ENCODE measurements at places on chromosomes 16 and 17. TPM values are rescaled to one million over a fixed set of nuclear protein-coding genes. Genes with fewer than 3 reads are reported as not detected.

DNA sequence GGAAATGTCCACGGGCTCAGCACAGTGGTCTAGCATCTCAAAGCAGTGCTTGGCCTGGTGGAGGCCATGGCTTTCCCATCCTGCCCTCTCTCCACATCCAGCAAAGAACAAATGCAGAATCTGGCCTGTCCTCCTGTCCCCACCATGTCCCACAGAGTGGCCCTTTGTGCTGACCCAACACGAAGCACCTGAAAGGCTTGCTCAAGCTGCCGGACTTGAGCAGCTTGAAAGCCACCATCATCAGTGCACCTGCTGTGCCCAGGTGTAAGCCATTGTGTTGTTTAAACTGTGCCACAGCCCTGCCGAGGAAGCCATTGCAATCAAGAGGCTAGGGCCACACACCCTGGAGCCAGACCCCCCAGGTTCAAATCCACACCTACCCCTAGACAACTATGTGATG lies 115.5 kb downstream of the SOCS1 start:
- no peak for DNase-seq

TSNAXIP1 gene
- total RNA-seq, result 3.9 TPM

DNA sequence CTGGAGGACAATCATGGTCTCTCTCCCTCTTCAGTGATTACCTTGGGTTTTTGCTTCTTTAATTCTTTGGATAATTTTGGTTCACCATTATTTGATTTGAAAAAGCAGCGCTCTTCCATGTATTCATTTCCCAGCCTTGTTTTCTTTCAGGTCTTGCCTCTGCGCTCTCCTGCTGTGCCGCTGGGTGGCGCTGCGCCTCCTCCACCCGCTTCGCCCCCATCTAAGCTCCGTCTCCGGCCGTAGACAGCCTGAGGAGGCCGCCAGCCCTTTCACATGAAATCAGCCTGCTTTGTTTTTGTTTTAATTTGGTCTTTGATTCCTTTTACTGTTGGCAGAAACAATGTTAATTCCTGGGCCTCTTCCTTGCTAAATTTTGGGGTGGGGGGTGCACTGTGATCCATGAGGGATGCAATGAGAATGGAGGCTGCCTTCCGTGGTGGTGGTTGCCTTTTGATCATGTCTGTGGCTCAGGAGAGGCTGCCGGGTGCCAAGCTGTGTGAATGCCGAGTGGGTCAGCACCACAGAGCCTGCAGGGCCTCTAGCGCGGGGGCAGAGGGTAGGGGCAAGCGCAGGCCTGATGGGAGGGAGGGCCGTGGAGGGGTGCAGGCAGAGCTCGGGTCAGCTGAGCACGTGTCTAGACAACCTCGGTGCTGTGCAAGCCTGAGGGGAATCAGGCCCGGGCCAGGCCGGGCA lies 64.1 kb downstream of the PLD6 start:
- peak; percentile 39 for DNase-seq

DNA sequence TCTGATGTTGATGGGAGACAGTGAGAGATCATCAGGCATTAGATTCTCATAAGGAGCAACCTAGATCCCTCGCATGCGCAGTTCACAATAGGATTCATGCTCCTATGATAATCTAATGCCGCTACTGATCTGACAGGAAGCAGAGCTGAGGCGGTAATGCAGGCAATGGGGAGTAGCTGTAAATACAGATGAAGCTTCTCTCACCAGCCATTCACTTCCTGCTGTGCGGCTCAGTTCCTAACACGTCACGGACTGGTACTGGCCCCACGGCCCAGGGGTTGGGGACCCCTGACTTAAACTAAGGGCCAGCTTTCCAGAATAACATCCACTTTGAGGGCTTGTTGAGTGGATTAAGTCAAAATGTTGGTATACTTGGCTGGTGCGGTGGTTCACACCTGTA lies 2.6 kb upstream of the TMEM219 start:
- no peak for DNase-seq

- no peak for DNase-seq
Observed at GRCh38 chr16:4317532-4318450, 1.9 kb downstream of the GLIS2 start.

- DNase-seq, result no peak
Observed at GRCh38 chr16:65570261-65570660, 448.4 kb upstream of the CDH11 start.

GRCh38 chr16:81251871-81252270 lies 13.4 kb downstream of the BCO1 start:
- DNase-seq, result no peak

DNA sequence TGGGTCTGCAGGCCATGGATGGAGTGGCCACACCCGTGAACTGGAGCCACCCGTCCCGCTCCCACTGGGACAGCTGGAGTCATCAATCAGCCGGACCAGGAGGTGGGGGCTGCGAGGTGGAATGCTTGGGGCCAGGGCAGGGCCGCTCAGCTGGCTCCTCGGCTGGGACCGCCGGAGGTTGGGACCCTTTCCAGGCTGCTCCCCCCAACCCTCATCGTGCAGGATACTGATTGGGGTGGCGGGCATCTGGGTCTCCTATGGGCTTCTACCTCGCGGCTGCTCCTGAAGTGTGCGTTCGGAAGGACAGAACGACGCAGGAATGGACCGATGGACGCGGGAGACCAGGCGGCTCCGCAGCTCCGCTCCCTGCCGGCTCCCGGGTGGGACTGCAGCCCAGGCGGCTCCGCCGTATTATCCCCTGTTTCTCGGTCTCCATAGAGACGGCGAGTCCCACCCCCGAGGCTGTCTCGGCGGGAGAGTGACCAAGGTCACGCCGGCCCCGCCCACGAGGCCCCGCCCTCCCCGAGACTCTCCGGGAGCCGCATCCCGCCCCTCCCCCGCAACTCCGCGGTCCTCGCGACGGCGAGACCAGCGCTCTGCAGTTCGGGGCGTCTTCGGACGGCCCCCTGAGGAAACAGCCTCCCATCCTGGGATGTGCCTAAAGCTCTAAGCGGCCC lies at the start of gene TPPP3:
Gene TPPP3, minus strand, starts transcription at position 388 of the 677 bp plus-strand sequence. CDS start 2,387 bp downstream, outside the sequence.
- DNase-seq, result peak; percentile 78

TMC8 gene
- total RNA-seq, result 8.8 TPM

- DNase-seq, result no peak
Observed at GRCh38 chr17:80364091-80364691, 50.8 kb upstream of the ENDOV start.

DNA sequence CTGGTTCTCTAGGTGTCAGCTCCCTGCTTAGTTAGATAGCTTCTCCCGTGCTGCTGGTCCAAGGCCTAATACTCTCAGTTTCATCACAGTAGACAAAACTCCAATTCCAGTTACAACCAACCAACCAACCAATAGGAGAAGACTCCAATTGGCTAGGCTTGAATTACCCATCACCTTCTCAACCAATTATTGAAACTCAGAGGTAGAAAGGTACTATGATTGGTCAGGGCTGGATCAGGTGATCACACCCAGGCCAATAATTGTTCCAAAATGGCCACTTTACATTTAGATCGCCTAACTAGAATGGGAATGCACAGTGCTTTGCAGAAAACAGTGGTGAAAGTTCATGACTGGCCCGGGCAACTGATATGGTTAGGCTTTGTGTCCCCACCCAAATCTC lies 49.5 kb upstream of the CRHR1 start:
- DNase-seq, result no peak

DNA sequence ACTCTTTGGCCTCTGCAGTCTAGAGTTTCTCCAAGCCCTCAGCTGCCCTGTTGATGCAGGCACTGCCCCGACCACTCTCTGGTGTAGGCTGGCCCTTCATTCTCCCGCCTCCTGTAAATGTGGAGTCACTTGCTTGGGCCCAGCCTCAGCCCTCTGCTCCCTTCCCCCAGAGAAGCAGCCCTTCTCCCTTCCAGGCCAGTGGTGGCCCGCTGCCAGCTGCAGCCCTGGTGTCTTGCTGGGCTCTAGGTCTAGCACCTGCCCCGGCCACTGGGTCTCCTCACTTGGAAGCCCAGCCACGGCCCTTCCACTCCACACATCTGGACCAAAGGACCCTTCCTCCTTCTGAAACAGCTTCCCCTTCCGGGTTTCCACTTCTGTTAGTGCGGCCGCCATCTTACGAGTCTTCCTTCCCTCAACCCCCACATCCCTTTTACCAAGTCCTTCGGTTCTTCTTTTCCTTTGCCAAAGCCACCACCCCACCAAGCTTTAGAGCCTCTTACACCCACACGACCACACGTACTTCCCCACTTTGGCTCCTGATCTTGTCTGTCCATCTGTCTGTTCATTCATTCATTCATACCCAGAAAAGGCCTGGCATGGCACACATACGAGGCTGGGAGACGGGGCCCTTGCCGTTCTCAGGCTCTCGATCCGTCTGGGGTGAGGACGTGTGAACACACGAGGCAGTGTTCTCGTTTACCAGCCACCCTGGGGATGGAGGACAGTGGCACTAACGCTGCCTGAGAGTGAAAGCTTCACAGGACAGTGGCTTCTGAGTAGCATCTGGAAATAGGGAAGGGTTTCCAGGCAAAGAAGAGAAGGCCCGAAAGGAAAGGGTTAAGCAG lies 68.0 kb downstream of the ABR start:
- no peak for DNase-seq

- DNase-seq, result no peak
Observed at GRCh38 chr17:10251212-10251948, 53.0 kb upstream of the GAS7 start.

PIK3R5 gene
- 12.3 TPM for total RNA-seq

DNA sequence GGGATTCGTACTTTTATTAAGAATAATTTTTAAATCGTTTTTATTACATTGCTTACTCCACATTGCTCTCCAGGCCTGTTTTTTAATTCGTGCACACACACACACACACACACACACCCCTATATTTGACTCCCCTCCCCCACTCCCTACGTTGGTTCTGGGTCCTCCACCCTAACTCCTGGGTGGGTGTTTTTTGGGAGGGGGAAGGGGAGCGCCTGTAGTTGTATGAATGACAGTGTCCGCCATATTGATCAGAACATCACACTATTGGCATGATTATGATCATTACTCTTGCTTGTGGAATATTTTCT lies 1.3 kb downstream of the GNAO1 start:
- DNase-seq, result no peak

DNA sequence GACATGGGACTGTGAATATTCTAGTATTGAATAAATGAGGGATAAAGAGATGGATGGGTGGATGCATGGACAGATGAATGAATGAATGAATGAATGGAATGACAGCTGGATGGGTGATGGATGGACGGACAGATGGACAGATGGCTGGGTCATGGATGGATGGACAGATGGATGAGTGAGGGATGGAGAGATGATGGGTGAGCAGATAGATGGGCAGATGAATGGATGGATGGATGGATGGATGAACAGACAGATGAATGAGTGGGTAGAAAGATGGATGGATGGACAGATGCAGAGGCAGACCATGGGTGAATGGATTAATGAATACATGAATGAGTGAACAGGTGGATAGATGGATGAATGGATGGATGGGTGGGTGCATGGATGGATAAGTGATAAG lies 96.7 kb downstream of the MYH11 start:
- DNase-seq, result no peak

DNA sequence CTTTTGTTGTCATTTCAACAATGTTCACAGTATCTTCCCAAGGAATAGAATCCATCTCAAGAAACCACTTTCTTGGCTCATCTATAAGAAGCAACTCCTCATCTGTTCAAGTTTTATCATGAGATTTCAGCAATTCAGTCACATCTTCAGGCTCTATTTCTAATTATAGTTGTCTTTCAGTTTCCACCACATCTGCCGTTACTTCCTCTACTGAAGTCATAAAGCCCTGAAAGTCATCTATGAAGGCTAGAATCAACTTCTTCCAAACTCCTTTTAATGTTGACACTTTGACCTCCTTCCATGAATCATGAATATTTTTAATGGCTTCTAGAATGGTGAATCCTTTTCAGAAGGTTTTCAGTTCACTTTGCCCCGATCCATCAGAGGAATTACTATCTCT lies 102.1 kb downstream of the CDH13 start:
- no peak for DNase-seq

TEKT5 gene
- total RNA-seq, result not detected

CRYBA1 gene
- not detected for total RNA-seq

DNA sequence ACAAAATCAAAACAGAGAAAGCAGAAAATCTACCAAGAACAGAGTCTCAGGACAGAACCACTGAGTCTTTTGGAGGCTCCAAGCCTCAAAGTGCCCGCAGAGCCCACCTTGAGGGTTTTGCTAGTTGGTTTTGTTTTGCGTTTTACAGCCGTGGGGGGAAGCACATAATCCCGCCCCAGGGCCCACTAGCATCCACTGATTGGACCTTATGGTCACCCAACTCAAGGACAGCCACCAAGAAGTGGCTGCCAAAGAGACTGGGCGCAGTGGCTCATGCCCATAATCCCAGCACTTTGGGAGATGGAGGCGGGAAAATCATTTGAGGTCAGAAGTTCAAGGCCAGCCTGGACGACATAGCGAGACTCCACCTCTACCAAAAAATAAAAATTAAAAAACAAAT lies 9.9 kb downstream of the ALOX15B start:
- peak; percentile 33 for DNase-seq

KRT9 gene
- total RNA-seq, result not detected

DNA sequence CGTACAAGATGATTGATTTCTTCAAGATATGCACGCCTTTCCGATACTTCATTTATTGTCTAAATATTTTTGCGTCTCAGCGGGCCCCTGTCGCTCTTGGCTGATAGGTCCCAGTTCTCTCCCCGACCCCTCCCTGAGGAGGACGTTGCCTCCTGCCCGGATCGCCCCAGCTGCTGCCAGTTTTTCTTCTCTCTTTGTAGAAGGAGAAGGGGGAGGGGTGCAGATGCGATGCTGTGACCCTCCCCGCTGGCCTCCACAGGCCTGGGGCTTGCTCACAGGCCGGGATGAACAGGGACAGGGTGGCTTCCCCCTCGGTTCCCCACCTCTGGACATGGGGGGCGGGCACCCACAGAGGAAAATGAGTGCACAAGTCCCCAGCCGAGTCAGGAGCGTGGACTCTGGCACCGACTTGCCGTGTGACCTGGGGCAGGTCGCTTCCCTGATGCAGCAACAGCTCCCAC lies 53.6 kb upstream of the ZC3H18 start:
- no peak for DNase-seq

DNA sequence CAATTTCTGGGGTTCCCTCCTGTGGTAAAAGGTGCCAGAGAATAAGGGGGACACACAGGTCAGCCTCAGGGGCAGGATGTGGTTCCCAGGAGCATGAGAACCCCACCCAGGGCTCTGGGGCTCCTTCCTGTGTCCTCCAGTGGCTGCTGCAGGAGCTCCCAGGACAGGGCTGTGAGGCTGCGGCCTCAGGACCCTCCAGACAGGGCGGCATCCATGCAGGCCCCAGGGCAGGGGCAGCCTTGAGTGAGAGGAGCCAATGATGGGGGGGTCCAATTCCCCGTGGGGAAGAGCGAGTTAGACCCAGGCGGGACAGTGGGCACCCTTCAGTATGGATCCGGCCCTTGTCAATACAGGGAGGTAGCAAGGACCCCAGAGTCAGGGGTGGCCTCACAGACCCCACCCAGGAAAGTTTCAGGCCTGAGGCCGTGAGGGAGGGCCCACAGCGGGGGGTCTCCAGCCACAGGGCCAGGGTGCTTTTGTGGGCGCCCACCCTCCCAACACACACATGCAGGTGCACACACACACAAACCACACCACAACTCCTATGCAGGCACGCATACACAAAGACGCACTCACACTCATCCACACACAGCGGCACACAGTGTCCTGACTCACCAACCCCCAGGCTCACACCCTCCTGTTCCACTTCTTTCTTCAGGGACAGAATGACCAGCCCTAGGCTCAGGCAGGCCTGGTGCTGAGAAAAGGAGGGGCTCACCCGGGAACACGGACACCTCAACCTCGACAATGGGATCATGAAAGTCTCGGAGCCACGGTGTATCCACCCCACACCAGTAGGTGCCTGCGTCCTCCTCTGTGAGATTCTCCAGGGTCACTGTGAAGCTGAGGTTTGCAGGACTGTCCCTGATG lies 1.8 kb downstream of the CD300C start:
- DNase-seq, result no peak

DYNC1LI2 gene
- 156 TPM for total RNA-seq

DYNLRB2 gene
- 8.5 TPM for total RNA-seq

PDE6G gene
- not detected for total RNA-seq

GRCh38 chr17:38747463-38748148 lies 530 bp downstream of the PCGF2 start:
- DNase-seq, result no peak

All from breast epithelium (tissue), 4 donors.